ENCODE measurements at places on chromosomes 6 and 20.

DNA sequence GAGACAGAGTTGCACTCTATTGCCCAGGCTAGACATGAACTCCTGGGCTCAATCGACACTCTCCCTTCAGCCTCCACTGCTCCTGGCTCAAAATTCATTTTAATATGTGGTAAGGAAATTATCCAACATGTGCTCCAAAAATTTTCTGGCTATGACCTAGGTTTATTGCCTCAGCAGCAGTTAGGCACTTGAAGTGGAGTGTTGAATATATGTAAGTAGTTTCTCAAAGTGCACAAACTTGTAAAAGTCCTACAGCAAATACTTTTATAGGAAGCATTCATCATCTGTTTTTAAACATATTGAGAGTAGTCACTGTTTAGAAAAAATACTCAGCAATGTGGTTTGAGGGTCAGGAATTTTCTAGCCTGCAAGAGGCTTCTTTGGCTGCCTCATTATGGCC lies 13.2 kb downstream of the FILIP1 start:
- no peak for DNase-seq

DNA sequence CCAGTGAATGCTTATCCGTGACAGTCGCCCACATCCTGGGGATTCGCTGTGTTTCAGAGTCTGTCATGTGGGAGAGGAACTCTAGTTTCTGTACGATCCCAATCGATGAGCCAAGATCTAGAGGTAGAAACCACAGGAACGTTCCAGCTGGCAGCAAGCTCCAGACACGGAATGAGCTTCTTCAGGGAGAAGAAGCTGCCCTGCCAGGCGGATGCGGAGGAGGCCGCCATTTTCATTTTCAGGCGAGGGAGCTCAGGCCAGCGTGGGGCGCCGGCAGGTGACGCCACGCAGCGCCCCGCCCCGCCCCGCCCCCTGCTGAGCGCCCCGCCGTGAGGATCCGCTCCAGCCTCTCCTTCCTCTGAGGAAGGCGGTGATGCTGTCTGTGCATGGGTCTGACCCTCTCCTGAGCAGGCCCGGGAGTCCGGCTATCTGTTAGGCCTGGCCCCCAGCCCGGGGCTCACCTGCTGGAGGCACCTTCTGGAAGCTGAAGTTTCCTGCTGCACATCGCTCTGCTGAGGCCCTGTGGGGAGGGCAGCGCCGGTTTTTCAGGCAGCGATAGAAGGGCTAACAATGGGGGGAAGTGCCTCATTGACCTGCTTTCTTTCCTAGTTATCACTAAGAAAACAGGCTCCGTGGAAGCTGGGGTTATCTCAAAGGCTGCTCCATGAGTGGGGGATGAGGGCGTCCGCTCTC lies 147.5 kb downstream of the ERMARD start:
- DNase-seq: no peak

DNA sequence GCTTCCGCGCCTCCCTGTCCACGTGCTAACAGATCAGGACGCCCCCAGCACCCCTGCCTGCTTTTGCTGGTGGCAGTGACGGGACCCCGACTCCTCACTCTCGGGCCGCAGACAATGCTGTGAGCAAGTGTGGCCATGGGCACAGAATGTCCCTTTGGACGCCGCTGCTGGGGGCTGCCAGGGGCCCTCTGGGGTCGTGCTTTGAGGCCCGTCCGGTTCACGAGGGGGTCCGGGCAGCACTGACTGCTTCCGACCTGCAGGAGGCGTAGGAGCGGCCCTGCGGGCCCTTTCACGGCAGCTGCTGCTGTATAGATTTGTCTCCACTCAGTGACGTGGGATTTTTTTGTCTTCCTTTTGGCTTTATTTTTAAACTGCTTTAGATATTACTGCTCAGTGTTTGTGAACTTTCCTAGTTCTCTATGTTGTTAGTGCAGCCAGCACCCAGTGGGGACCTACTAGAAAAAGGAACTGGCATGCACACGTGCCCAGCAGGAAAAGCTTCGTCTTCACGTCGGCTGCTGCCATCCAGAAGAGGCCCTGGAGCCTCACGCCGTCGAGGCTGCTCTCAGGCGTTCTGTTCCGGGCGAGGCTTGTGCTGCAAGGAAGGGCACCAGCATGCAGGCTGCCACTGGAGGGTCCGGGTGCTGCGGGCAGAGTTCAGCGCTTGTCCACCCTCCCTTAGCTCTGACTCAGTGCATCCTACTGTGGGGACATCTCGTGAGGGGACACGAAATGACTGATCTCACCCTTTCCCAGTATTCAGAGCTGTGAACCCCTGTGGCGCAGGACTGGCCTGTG lies 21.7 kb downstream of the UCKL1 start:
- no peak for DNase-seq

- no peak for DNase-seq
These were observed 150.3 kb downstream of the COL21A1 start for GRCh38 chr6:56096946-56097621.

DNA sequence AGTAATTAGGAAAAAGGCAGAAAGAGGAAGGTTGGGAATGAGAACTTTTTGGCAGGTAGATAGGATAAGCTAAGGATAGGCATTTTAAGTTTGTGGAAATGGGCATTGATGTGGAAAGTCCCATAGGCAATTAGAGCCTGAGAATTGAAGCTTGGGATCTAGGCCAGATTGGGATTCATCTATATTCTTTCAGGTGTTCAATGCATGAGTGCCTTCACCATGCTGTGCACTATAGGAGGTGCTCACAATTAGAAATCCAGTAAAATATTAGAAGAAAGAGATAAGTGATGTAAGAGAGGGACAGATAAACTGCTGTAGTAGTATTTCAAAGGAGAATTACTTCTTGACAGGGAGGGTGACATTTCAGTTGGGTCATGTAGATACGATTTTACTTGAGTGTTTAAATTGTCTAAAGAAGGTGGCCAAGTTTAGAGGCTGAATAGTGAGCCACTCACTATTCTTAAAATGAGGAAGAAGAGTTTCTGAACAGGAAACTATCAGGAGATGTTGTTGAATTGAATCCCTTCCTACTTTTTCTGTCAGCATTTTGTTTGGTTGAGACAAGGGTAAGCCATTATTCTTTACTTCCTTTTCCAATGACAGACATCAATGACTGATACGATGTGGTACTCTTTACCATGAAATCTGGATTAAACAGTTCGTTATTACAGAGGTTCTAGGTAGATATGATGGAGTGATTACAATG lies 31.0 kb upstream of the CTAGE9 start:
- DNase-seq: no peak

DNA sequence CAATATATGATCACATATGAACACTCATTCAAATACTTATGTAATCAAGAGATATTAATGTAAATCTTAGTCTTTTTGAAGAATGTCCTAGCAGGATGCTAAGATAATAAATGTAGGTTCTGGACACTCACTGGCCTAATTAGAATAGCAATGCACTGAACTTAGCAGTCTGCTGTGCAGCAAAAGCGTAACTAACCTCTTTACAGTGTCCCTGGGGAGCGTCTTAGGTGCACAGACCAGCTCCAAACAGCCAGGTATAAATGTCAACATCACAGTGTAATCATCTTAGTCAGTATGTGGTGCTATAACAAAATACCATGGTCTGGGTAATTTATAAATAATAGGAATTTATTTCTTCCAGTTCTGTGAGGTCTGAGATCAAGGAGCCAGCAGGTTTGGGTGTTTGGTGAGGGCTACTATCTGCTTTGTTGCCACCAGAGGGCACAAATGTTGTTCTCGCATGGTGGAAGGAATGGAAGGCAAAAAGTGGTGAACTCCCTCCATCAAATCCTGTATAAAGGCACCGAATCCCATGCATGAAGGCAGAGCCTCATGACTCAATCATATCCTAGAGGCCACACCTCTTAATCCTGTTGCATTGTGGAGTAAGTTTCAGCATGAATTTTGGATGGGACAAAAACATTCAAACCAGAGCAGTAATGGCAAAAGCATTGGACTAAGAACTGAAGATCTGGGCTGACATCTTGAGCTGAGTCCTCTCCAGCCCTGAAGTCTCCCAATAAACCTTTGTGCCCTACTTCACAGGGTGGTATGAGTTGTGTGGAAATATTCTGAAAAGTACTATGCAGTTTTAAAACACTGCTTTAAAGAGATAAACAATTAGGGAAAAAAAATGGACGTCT lies 41.8 kb upstream of the FOXO3 start:
- peak; percentile 28 for DNase-seq

DNA sequence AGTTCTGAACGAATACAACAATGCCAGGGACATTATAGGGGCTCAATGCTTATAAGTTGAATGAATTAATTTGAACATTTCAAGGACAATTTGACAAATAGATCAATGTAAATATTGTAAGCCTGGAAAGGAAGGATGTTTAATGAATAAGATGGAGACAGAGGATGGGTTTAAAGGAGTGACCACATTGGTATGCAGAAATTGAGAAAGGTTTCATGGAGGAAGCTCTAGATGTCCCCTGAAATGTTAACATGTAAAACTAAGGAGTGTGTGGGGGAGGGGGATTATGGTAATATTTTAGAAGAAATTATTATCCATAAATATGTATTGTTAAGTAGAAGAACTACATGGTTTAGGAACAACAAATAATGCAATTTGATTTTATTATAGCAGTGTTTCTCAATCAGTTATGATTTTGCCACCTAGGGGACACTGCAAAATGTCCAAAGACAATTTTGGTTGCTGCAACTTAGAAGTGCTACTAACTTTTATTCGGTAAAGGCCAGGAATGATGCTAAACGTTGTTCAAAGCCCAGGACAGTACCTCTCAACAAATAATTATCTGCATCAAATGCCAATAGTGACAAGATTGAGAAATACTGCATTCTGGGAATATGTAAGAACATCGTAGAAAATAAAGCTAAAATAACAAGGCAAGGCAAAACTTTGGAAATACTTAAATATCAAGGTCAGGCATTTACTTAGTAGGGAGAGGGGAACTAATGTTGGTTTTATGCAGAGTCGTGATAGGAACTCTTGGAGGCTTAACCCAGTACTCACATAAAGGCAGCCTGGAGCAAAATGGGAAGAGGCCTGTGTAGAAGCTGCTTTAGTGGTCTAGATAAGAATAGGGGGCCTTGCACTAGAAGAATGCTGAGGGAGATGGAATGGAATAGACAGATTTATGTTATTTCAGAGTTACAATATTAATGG lies 686.9 kb upstream of the CITED2 start:
- DNase-seq: no peak

GRCh38 chr6:36908747-36909146 lies 23.0 kb downstream of the C6orf89 start:
- no peak for DNase-seq

- DNase-seq: no peak
These were observed 218.6 kb upstream of the ZFP64 start for GRCh38 chr20:52410182-52410647.

- DNase-seq: no peak
These were observed 279.6 kb downstream of the ESR1 start for GRCh38 chr6:152087096-152087495.

DNA sequence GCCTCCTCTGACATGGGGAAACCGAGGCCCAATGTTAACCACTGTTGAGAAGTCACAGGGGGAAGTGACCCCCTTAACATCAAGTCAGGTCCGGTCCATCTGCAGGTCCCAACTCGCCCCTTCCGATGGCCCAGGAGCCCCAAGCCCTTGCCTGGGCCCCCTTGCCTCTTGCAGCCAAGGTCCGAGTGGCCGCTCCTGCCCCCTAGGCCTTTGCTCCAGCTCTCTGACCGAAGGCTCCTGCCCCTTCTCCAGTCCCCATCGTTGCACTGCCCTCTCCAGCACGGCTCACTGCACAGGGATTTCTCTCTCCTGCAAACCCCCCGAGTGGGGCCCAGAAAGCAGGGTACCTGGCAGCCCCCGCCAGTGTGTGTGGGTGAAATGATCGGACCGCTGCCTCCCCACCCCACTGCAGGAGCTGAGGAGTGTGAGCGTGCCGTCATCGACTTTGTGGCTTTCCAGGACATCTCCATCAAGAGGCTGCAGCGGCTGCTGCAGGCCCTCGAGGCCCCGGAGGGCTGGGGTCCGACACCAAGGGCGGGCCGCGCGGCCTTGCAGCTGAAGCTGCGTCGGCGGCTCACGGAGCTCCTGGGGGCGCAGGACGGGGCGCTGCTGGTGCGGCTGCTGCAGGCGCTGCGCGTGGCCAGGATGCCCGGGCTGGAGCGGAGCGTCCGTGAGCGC lies 1.6 kb downstream of the TNFRSF6B start:
- no peak for DNase-seq

DNA sequence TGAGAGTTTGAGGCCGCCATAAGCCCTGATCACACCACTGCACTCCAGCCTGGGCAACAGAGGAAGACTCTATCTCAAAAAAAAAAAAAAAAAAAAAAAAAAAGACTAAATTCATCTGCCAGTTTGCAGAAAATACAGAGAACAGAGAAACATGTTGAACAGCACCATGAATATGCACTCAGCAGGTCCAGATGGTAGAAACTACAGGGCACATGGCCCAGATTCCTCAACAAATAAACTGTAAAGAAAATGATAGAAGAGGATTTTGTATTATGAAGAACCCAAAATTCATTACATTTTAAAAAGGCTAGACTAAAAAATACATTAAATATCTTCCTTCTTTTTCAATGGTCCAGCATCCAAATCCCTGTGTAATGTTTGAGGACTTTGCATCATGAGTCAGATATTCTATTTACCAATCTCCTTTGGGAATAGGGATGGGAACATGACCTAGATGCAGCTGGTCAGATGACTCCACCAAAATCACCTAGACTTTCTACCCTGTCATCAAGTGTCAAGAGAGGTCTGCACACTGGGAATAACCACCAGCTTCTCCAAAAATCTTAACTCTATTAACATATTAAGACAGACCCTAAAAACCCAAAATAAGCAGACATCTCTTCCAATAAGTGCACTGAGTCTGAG lies 189.1 kb upstream of the TCF21 start:
- DNase-seq: no peak

GRCh38 chr6:15935661-15936060 lies 193.2 kb upstream of the MYLIP start:
- DNase-seq: no peak

- DNase-seq: no peak
These were observed 19.7 kb upstream of the HTR1B start for GRCh38 chr6:77482981-77483380.

DNA sequence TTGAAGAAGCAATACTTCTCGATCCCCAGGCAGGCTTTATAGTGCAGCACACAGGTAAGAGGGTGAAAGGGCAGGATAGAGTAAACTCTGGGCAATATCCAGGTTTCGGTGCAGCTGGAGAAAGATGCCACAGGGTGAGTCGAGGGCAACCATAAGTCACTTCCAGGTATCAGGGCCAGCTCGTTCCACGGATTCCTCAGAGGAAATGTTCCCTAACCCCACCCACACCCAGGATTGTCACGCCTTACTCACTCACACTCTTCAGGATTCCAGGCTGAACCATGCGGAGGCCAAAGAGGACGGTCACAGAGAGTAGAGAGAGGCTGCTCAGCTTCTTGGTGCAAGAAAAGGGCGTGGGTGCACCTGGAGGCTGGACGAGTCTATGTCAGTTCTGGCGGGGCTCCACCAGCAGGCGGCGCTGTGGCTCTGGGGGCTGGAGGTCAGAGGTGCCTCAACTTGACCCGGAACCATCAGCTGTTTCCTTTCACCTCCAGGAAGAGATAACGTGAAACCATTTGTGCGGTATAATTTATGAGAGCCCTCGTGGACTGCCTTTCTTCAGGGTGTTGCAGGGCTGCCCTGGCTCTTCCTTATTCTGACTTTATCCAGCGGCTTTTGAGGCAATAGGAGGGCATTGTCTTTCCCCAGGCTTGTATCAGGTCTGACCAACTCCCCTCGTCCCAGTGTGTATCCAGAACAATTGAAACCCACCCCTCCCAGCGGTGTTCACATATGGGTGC lies 14.5 kb upstream of the WFDC12 start:
- DNase-seq: peak; percentile 90

- DNase-seq: no peak
These were observed 698.3 kb downstream of the EPM2A start for GRCh38 chr6:145036848-145037567.

GRCh38 chr6:75524322-75524972 lies 30.8 kb upstream of the FILIP1 start:
- peak; percentile 71 for DNase-seq

GRCh38 chr6:92139601-92140000 lies 1279.8 kb downstream of the EPHA7 start:
- DNase-seq: no peak
